Activated T-helper 1 cell treated with anti-CD3 and anti-CD28 coated beads, Interleukin-2, amount 50 U/mL, for 16 hours (primary cell): ENCODE measurements at places on chromosomes 4 and X.

GRCh38 chr4:161721947-161722346, 441.9 kb downstream of the FSTL5 start:
- DNase-seq, result no peak

DNA sequence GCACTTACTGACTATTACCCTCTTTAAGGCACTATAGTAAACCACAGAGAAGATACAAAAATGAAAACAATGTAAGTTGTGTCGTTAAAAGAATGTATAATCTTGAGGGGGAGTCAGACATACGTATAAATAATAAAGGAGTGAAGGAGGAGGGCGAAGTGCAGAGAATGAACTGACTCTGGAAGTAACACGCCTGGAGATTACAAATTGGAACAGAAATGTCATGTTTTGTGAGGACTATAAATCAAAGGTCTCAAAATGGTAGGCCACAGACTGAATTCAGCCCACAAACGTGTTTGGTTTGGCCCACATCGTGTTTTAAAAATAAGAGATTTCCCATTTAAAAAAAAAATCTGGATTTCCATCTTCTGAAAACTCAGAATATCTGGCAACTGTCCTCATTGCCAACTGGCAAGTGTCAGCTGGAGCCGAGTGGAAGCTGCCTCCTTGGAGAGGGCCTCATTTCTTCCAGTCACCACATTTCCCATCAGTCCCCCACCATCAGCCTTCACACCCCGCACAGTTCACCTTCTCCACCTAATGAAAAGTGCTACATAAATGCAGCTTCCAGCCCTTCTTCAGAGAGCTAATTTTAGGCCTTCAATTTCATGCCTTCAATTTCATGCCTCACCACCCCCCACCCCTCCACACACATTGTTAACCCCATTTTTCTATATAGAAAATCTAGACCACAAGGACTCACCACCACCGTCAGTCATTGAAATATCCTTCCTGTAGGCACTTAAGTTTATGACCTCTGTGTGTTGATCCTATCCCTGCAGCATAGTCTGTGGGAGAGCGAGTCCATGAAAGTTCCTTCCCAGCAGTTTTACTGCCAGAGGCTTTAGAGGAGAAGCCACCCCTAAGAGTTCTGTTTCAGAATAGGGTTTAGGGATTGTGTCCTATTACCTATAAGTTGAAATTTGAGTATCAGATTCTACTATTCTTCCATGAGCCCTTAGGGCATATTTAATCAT, 32.0 kb upstream of the COL25A1 start:
- DNase-seq, result no peak

DNA sequence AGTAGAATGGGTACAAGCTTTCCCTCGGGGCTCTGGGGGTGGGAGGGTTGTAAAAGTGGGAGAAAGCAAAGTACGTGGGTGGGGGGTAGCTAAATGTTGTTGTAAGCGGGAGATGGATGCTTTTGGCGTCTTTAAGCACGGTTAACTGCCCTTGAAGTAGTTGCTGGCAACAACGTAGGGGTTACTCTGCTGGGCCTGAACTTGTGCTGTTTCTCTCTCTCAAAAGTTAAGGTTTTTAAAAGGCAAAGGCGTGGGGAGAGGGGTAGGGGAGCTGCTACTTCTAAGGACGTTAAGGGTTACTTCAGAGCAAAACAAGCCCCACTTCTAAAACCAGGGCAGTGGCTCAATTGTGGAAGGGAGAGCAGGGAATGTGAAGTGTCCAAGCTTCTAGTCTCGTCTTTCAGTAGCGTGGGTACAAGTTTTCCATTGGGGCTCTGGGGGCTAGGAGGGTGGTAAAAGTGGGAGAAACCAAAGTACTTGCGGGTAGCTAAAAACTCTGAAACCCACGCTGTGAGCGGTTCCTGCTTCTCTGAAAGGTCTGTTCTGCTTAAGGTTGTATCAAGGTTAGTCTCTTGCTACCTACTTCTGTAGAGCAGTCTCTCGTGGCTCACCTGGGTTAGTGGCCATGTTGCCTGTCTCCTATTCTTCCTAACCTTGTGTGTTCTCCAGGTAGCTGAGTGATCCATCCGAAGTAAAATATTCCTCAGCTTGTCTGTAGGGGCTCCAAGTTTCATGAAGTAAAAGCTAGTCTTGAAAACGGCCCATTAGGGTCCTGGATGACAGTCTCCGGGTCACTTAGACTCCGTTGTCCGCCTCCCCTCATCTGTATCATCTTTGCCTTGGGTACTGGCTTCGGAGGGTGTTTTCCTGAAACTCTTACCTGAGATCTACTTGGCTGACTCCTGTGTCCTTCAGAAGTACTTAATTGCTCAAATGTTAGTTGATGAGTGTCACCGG, 1.7 kb upstream of the WDR1 start:
- no peak for DNase-seq

GRCh38 chr4:56986192-56986591, 7.5 kb downstream of the POLR2B start:
- no peak for DNase-seq

DNA sequence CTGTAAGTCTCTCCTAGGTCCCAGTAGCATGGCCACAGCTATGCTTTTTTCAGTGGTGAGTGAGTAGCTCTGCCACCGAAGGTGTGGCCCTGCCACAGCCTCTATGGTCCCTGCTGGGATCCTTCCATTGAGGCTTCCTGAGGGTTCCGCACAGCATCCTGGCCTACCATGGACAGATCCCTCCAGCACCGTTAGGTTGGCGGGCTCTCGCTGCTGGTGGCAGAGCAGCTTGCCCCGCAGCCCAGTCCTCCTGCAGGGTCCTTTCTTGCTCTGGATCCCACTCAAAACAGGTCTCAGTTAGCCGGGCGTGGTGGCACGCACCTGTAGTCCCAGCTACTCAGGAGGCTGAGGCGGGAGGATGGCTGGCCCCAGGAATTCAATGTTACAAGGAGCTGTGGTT, 2.4 kb upstream of the PDZD4 start:
- DNase-seq, result no peak
